ENCODE measurements at places on chromosomes 12 and 14.

- DNase-seq = no peak
These were observed 989.1 kb upstream of the TMEM132C start for GRCh38 chr12:127277882-127278281.

- DNase-seq = no peak
These were observed 50.1 kb downstream of the CHST11 start for GRCh38 chr12:104506676-104507401.

DNA sequence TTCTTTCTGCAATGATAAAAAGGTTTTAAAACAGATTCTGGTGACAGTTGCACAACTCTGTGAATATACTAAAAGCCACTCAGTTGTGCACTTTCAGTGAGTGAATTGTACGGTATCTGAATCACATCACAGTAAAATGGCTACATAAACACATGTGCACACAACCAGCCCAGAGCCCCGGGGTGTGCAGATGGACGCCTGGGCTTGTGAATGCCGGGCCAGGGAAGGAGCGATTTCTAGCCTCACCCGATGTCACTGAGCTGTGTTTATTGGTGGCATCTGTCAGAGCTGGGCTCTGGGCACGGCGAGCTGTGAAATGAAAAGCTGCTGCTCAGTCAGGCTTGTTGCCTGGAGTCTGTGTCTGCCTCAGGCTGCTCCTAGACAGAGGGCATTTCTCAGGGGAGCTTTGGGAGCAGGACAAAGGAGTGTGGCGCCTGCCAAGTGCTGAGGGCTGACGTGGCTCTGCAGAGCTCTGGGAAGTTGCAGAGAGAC lies 25.9 kb downstream of the RHOF start:
- no peak for DNase-seq

GRCh38 chr12:104219908-104220404 lies 4.4 kb downstream of the TXNRD1 start:
- DNase-seq = no peak

- DNase-seq = no peak
These were observed 128.8 kb downstream of the PAPOLA start for GRCh38 chr14:96631030-96631429.

GRCh38 chr14:60212503-60213371 lies 36.3 kb upstream of the PPM1A start:
- DNase-seq = no peak

DNA sequence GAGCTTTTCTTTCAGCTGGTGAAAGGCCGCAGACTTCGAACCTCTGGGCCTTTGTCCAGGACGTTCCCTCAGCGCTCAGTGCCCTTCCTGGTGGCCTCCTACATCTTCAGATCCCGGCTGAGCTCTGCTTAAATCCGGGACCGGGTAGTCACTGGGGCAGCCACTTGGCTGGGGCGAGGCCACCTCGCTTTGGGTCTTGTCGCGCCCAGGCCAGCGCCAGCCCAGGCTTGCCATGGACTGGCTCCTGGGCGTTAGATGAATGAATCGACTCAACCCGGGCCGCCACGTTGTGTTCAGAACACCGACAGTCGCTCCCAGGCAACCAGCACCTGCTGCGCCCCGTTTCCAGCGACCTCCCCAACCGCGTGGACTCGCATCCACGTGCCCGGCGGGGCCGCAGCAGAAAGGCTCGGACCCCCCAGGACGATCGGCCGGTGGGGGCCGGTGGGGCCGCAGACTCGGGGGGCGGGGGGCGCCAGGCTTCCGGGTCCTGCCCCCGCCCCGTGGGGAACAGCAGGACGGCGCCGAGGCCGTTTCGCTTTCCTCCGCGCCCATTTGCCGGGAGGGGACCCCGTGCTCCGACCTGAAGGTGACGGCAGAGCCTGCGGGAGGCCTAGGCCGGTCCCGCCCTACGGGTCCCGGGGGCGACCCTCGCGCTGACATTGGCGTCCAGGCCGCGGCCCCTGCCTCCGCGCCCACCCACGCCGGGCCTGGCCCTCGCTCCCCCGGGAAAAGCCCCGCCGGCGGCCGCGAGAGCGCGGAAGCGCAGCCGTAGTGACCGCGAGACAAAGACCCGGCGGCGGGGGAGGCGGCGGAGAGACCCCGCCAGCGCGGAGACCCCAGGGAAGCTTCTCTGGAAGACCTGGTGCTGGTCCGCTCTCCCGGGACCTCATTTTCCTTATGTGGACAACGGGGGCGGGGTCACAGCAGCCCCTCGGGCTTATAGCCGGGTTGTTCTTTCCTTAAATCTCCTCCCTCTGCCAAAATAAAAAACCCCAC lies 37.3 kb upstream of the RCOR1 start:
- DNase-seq = no peak

DNA sequence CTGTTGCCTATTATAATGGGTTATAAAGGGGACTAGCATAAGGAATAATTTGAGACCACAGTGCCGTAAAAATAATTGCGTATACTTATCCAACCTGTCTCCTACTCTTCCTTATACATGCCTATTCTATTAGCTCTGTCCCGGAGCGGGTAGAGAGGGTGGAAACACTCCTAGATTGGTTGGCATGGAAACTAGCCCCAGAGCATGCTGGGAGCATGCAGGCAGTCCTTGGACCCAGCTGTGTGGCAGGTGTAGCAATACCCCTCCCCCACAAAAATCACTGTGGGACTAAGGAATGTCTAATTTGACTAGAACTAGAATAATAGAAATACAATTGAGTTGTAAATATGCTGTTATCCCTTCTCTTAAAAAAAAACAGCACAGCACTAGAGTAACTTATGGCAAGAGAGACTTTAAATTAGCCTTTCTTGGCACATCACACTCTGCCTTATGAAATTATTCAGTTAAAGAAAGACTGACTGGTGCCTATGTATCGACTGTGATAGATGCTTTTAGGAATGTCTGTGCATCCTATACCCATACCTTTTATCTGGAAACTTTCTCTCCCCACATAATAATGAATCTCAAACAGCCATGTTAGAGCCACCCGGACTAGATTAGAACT lies 244.0 kb upstream of the DAAM1 start:
- no peak for DNase-seq

- DNase-seq = no peak
These were observed 1.4 kb upstream of the SMARCC2 start for GRCh38 chr12:56190695-56191155.
